Stimulated activated CD4-positive, alpha-beta T cell treated with anti-CD3 and anti-CD28 coated beads, Interleukin-15, amount 100 ng/mL, for 1 hour (primary cell): ENCODE measurements at places on chromosomes 7 and 10.

DNA sequence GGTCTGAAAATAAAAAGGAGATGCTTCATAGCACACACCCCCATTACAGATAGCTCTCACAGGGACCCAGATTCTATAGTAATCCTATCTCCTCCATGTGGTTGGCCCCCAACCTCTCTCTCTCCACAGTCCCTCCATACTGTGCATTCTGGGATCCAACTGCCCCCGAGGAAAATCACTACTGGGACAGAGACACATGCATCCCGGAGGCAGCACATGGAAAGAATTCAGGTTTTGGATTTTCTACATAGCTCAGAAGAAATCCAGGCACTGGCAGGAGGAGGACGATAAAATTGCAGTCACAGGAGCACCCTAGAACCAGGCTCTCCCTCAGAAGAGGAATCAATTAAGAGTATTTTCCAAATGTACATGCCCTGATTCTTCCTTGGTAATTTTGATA lies 239.5 kb downstream of the ELMO1 start:
- DNase-seq, result no peak

GRCh38 chr10:86078639-86079035 lies 288.0 kb downstream of the GRID1 start:
- no peak for DNase-seq

GRCh38 chr7:151442776-151443496 lies 3.0 kb upstream of the CRYGN start:
- no peak for DNase-seq

DNA sequence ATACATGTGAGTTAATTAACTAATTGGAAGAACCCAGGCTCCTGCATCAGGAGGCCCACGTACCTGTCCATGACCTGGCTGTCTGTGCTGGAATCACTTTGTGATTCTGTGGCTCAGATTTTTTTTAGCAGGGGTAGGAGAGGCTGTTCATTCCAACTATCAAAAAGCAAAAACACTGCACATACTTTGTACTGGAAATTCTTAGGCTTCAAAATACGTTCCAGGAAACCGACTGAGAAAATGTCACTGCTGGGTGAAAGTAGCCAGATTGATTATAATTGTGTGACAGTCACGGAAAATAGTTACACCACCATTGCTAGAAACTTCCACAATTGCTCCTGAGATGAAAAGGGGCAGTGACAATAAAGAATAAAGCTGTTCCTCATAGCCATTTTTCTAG lies 91.0 kb downstream of the SLC16A9 start:
- DNase-seq, result no peak

DNA sequence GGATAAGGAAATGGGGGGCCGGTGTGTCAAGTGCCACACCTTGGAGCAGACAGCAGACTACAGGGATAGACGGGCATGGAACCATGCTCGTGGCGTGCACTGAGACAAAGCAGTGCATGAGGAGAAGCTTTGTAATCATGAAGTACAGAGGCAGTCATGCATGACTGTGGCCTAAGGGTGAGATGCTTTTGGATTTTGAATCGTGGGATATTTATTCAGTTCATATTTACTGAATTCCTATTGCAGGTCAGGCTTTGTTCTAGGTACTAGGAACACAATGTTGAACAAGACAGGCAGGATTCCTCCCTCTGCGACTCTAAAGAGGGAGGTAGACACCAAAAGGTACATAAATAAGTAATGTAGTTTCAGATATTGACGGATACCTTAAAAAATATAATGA lies 597.6 kb downstream of the PARD3 start:
- no peak for DNase-seq

DNA sequence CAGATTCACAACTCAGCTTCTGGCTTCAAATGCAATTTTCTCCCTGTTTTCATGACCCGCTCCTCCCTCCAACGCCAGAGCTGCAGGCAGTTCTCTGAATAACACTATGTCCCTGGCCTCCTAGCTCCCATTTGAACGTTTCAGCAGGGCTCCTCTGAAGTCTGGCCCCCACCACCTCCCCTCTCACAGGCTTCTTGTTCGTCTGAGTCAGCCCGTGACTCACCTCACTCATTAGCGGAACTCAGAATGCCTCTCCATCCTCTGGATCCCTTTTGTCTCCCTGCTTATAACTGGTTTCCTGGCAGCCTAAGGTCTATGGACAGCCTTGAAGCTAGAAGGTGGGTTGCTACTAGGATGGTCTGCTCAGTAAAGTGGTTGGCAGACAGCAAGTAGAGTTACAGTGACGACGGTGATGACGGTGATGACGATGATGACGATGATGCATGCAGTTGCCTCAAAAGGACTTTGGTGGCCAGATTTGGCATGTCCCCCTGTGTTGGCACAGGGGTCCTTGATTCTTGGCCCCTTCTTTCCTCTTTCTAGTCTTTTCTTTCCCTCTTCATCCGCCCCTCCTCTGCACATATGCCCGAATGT lies 83.3 kb upstream of the MKLN1 start:
- no peak for DNase-seq

DNA sequence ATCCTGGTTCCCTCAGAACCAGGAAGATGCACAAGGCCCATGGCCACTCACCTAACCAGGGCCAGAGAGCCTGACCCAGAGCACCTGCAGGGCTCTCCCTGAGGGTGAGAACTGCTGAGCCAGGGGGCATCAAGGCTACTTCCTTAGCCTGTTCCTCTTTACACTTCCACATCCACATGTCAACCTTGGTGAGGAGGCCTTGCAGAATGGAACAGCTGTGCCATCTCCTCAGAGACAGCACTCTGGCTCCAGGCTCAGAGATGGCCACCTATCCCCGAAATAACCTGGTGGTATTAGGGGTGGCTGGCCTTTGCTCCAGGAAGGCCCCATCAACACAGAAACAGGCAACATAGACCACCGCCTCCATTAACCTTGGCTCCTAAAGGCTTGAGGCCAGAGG lies 473.0 kb downstream of the RPS24 start:
- DNase-seq, result no peak

GRCh38 chr10:30959836-30960210 lies 71.8 kb downstream of the ZNF438 start:
- no peak for DNase-seq

- DNase-seq, result no peak
Measured at GRCh38 chr10:74227697-74228424, 76.8 kb downstream of the ADK start.

GRCh38 chr7:31120800-31121513 lies 68.8 kb downstream of the ADCYAP1R1 start:
- no peak for DNase-seq

- DNase-seq, result no peak
Measured at GRCh38 chr7:151838861-151839381, 38.0 kb downstream of the PRKAG2 start.

GRCh38 chr10:30491916-30492515 lies 58.0 kb downstream of the MAP3K8 start:
- DNase-seq, result no peak

GRCh38 chr10:98667081-98667480 lies 220.3 kb upstream of the HPS1 start:
- no peak for DNase-seq

DNA sequence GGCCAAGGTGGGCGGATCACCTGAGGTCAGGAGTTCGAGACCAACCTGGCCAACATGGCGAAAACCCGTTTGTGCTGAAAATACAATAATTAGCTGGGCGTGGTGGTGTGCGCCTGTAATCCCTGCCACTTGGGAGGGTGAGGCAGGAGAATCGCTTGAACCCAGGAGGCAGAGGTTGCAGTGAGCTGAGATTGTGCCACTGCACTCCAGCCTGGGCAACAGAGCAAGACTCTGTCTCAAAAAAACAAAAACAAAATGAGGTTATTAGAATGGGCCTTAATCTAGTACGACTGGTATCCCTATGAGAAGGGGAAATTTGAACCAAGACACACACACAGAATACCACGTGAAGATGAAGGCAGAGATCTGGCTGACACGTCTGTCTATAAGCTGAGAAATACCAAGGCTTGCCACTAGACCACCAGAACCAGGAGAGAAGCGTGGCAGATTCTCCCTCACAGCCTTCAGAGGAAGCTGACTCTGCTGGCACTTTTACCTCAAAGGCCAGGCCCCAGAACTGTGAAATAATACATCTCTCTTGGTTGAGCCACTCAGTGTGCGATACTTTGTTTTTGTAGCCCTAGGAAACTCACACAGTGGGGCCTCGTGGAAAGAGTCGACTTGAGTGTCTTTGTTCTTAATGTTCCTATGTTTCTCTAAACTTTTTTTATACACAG lies 59.6 kb downstream of the TMEM209 start:
- no peak for DNase-seq

DNA sequence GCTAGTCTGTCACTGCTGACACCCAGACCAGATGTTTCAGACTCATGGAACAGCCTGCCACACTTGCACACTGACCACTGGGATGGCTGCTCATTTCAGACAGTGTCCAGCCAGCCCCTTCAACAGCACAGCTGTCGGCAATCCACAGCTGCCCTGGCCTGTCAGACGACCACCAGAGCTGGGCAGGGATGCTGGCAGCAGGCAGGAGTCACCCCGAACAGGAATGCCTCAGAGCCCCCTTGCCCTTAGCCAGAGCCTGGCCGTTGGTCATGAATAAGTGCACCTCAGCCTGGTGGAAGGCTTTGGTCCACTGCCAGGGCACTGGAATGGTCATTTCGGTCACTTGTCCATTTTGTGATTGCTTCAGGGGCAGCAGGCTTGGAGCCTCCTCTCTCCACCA lies 149.6 kb upstream of the TCERG1L start:
- DNase-seq, result no peak

GRCh38 chr10:79168210-79168609 lies 99.4 kb downstream of the ZMIZ1 start:
- no peak for DNase-seq

GRCh38 chr10:6276356-6276755 lies 73.6 kb downstream of the PFKFB3 start:
- no peak for DNase-seq

DNA sequence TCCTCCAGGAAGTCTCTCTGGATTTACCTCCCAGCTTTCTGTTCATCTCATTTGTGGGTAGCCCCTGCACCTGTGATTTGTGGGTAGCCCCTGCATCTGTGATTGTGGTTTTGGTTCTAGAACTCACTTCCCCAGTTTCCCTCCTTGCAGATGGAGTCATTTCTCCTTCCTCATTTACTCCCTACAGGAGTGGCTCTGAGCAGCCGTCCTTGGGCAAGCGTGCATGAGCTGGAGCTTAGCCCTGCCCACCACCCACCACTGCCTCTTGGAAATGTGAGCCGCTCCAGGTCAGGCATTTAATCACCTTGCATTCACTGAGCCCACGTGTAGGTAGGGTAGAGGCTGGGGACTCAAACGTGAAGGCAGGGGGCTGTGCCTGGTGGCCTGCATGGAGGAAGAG lies 8.2 kb downstream of the COL26A1 start:
- DNase-seq, result no peak

DNA sequence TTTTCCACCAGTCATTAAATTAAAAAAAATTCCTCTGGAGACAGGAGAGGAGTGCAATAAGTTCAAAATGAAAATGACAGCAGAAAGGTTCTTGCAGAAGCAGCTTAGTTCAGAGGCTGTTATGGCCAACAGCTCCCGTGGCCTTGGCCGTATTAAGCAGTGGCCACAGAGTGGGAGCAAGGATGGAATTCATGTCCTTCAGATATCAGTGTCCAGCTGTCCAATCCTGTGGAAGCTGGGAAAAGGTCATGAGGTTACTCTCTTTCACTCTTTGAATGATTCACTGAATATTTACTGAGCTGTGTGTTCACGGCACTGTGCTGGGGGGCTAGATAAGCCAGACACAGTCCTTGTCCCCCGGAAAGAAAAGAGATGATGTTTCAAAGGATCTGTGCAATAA lies 231.8 kb downstream of the BMPER start:
- DNase-seq, result no peak

GRCh38 chr10:62082729-62083411 lies 181.4 kb downstream of the ARID5B start:
- no peak for DNase-seq

DNA sequence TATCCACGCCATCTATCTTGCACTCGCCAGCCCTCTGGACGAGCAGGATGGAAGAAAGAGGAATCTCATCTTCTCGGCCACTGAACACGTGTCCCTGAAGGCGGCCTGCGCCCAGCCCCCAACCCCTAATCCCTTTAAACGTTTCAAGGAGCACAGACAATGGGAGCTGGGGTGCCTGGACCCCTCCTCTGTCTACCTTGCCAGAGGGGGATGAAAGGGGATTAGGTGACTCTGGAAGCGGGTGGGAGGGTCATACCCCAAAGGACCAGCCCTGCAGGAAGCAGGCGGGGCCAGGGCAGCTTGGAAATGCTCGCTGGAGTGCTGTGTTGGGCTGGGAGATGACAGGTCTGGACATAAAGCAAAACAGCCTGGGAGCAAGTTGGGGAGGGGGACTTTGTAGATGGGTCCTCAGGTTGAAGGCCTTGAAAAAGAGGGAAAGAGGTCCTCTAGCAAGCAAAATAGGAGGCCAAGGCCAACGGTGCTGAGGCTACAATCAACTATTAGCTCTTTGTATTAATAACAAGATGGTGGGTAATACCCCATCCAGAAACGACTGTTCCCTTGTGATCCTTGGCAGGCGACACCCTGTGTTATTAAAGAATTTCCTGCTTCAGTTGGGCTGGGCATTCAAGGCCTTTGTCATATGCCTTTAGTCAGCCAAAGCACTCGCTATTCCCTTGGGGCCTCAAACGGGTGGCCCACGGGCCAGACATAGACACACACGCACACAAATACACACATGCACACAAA lies 126.5 kb upstream of the UNC5B start:
- no peak for DNase-seq

DNA sequence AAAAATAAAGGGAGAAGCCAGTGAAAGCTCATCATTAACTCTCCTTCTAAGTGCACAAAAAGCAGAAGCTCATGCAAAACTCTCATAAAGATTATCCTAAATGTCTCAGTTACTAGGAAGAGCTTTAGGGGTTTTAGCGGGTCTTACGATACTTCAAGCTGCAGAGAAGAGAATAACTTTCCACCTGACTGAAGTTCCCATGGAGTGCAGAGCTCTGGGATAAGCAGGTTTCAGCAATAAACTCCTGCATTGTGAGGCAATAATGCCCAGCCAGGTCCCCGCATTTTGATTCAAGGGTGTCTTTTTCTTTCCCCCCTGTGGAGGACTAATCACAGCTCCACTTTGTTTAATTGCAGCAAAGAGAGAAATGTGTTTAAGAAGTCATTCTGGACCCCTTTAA lies 241.9 kb upstream of the SP8 start:
- no peak for DNase-seq

DNA sequence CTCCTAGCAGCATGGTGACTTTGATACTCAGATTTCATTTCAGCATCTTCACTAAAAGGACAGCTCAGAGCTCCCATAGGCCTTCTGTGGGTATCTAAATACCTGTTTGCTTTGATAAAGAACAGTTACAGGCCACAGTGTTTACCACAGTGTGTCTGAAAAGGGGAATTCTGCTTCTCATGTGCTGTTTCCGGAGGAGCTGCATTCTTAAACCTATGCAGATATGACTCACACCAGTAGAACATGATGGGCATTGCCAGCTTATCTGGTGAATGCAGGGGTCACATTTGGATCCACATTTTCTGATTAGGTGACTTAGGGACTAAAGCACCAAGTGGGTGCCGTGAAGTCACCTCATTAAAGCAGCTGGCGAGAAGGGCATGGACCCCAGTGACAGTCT lies 52.6 kb downstream of the TRRAP start:
- no peak for DNase-seq

- DNase-seq, result no peak
Measured at GRCh38 chr10:91797048-91797690, 1.1 kb upstream of the TNKS2 start.
